ENCODE measurements at places on chromosomes 2 and 18. TPM values are rescaled to one million over a fixed set of nuclear protein-coding genes. Genes with fewer than 3 reads are reported as not detected.

Gene ALPI
- not detected for total RNA-seq

Gene ELOA2
- not detected for total RNA-seq

Gene AQP12A
- not detected for total RNA-seq

Gene UGT1A9
- not detected for total RNA-seq

Gene CHRNA1
- total RNA-seq: 0.76 TPM

Gene ANKRD23
- 2.0 TPM for total RNA-seq

Gene GAL3ST2
- total RNA-seq: not detected

Gene KCNF1
- 3.4 TPM for total RNA-seq

Gene NTSR2
- not detected for total RNA-seq

Gene CPLX4
- total RNA-seq: not detected

Gene AMER3
- total RNA-seq: not detected

Gene ORC2
- 20.6 TPM for total RNA-seq

Gene KCNG3
- not detected for total RNA-seq

Gene GMPPA
- total RNA-seq: 25.0 TPM

Gene GTF2A1L
- total RNA-seq: 0.09 TPM

Gene LCT
- total RNA-seq: under 0.01 TPM

Gene RTP5
- not detected for total RNA-seq

Gene DHRS9
- not detected for total RNA-seq

Gene ABCB11
- total RNA-seq: not detected

Gene G6PC2
- total RNA-seq: not detected

Gene PUM2
- total RNA-seq: 52.3 TPM

Gene TPO
- total RNA-seq: not detected

Gene PRKAG3
- total RNA-seq: not detected

Gene CIDEA
- total RNA-seq: 0.52 TPM

Gene EFEMP1
- 8,510 TPM for total RNA-seq

Data from dermis lymphatic vessel endothelial cell (primary cell).